ENCODE measurements at places on chromosomes 6 and 20.

- DNase-seq = no peak
Measured at GRCh38 chr20:38883081-38883980, 42.9 kb upstream of the FAM83D start.

DNA sequence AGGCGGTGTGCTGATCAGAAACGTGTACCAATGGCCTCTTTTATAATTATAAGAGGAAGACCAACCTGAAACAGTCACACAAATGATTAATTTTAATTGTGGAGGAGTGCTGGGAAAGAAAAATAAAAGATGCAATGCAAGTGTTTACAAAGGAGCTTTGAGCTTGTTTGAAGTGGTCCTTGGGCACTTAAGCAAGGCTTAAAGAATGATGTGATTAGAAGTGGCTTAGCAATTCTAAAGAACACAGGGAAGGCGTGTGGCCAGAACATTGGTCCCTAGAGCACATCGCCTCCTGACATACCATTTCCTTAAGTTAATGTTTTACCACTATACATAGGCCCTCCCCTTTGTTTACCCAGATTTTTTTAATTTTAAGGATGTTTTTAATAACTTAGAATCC lies 26.1 kb downstream of the PTPN1 start:
- no peak for DNase-seq

DNA sequence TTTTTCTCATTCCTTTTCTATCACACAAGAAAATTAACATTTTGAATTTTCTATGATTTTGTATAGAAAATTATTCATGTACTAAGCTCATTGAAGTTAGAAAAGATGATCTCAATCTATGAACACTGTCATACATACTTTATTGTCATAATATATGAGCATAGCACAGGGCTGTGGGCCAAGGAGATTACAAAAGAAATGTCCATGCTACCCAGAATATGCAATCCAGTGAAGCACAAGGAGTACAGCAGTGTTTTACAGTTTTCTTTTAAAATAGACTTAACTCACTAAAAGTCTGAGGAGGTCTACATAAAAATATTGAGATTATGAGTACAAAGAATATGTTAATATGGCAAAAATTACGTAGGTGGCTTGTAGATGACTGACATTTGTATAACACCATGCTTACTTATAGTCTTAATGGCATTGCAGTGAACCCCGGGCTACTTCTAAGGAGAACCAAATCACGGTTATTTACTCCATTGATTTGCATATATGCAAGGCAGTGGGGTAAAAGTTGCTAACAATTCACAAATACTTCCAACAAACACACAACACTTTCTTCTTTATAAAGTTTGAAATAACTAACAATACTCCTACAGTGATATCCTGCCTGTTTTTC lies 257.1 kb downstream of the BCKDHB start:
- no peak for DNase-seq

DNA sequence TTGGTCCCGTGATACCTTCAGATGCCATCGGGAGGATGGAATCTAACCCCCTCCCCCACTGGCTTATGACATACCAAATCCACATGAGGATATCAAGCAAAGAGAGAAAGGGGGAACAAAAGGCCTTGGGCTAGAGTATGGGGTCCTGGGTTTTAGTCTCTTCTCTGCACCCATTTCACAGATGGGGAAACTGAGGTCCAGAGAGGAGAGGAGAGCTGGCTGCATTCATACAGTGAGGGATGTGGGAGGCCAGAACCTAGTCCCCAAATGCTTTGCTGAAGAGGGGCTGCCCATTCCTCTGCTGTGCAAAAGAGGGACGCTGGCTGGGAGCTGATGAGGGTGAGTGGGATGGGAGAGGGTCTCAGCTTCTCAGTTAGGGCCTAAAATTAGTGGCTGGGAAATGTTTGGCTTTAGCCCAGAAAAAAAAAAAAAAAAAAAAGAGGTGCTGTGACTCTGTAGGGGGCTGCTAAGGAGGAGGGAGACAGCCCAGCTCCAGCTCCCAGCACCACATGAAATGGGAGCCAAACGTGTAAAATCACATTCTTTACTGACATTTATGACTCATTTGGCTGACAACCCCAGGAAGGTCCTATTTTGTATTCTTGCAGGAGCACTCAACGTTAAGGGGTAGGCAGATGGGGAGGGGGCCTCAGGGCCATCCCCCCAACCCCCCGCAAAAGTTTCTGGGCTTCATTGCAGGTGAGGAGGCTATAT lies 11.9 kb downstream of the XKR7 start:
- no peak for DNase-seq

DNA sequence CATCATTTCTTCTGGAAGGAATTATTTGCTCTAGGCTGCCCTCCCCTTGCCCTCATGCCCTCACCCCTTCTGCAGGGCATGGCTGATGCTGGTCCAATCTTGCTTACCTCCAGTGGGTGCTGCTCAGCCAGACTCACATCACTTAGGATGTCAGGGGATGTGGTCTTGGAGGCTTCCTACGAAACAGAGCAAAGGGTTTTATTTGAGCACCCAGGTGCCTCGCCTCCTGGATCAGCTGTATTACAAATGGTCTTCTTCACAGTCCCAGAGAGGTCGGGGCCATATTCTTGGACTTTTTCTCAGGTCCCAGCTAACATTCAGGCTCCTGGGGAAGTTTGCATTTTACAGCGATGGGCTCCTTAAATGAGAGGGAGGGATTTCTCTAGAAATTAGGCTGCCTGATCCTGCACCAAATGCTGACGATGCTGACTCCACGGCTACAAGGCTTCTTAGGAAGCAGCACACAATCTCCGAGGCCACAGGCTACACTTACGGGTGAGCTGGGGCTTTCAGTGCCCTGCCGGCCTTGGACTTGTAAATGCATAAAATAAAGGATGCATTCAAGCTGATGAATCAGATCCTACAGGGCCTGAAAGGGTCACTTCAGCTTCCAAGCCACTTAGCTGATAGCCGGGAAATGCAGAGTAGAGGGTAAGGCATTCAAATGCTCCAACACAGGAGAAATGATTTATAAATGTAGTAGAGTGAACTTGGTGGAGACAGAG lies 159.8 kb upstream of the ECI2 start:
- no peak for DNase-seq

- no peak for DNase-seq
Measured at GRCh38 chr6:39048481-39049399, at the start of gene GLP1R. Gene GLP1R, plus strand, starts transcription at chr6:39048781. Its CDS starts 60 bp downstream, at chr6:39048841.

DNA sequence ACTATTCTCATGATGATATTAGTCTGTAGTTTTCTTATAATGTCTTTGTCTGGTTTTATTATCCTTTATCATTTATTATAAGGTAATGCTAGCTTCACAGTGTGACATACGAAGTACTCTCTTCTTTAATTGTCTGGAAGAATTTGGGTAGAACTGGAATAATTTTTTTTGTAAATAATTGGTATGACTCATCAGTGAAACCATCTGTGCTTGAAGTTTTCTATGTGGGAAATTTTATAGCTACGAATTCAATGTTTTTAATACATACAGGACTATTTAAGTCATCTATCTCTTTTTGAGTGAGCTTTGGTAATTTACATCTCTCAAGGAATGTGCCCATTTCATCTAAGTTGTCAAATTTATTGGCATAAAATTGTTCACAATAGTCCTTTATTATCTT lies 86.3 kb downstream of the SOD2 start:
- DNase-seq = no peak
